ENCODE measurements at places on chromosomes 2 and 18. TPM values are rescaled to one million over a fixed set of nuclear protein-coding genes. Genes with fewer than 3 reads are reported as not detected.

Gene NEMP2
- 8.4 TPM for total RNA-seq

Gene CCDC150
- 12.1 TPM for total RNA-seq

Gene CCDC74B
- total RNA-seq = 11.0 TPM

Gene EML6
- total RNA-seq = 16.8 TPM

Gene DNER
- 247 TPM for total RNA-seq

Gene GPR17
- total RNA-seq = not detected

Gene SPTBN1
- total RNA-seq = 299 TPM

Gene PMAIP1
- 12.0 TPM for total RNA-seq

Gene SNRNP27
- 35.2 TPM for total RNA-seq

Gene RIT2
- not detected for total RNA-seq

Gene NEU4
- not detected for total RNA-seq

Gene G6PC2
- total RNA-seq = not detected

Gene ACADL
- 0.50 TPM for total RNA-seq

Gene SP100
- 140 TPM for total RNA-seq

Gene CFC1
- total RNA-seq = not detected

Gene UGT1A8
- total RNA-seq = not detected

Gene C2orf80
- total RNA-seq = not detected

Gene ERFE
- 0.11 TPM for total RNA-seq

Gene MC4R
- total RNA-seq = not detected

Gene MFSD2B
- total RNA-seq = not detected

Gene RAB17
- 12.3 TPM for total RNA-seq

Gene FAM237A
- not detected for total RNA-seq

Gene HDLBP
- total RNA-seq = 465 TPM

Gene CROCC2
- total RNA-seq = 0.65 TPM

Gene CRYBA2
- total RNA-seq = 5.6 TPM

Gene HYCC2
- total RNA-seq = 22.6 TPM

Gene AP1S3
- total RNA-seq = 0.96 TPM

Gene MYL12A
- 275 TPM for total RNA-seq

Gene NYAP2
- total RNA-seq = under 0.01 TPM

Gene RBKS
- 34.3 TPM for total RNA-seq

Gene ASXL3
- total RNA-seq = 0.53 TPM

Gene OTOF
- 1.8 TPM for total RNA-seq

Gene FER1L5
- total RNA-seq = 0.19 TPM

Gene ADAM23
- total RNA-seq = 10.5 TPM

Gene HOXD3
- total RNA-seq = 21.2 TPM

Gene WDR75
- 45.0 TPM for total RNA-seq

Gene RAB10
- total RNA-seq = 180 TPM

Gene HRH4
- total RNA-seq = not detected

Gene CELF4
- total RNA-seq = 1.3 TPM

Gene KCNG3
- total RNA-seq = 2.2 TPM

Gene TMEM214
- total RNA-seq = 41.2 TPM

Gene EHBP1
- 42.2 TPM for total RNA-seq

Gene SLC9A4
- total RNA-seq = not detected

Gene POTEJ
- 0.17 TPM for total RNA-seq

Gene ESPNL
- 0.69 TPM for total RNA-seq

Gene ACMSD
- not detected for total RNA-seq

Gene ALPP
- total RNA-seq = not detected

Gene IL18RAP
- total RNA-seq = 0.22 TPM

Gene ANKRD30BL
- 0.14 TPM for total RNA-seq

Gene CTAGE1
- total RNA-seq = not detected

Gene RAD51AP2
- total RNA-seq = 0.10 TPM

Gene MTIF2
- 25.1 TPM for total RNA-seq

Gene CPO
- 0.43 TPM for total RNA-seq

Gene MERTK
- 65.4 TPM for total RNA-seq

Gene RAB27B
- 0.04 TPM for total RNA-seq

Gene MAL
- not detected for total RNA-seq

Gene CIB4
- total RNA-seq = 3.6 TPM

Gene CHRNG
- not detected for total RNA-seq

Gene MGAT5
- total RNA-seq = 42.4 TPM

Gene L3MBTL4
- total RNA-seq = 22.6 TPM
